IMR-90 (cell line): ENCODE measurements at places on chromosomes 16 and 17. TPM values are rescaled to one million over a fixed set of nuclear protein-coding genes. Genes with fewer than 3 reads are reported as not detected.

GRCh38 chr16:3188925-3189825, 1.2 kb downstream of the OR1F1 start:
- H3K27me3 ChIP-seq = peaks cover 3% of the 10 kb centered on the region; the same call in 1 of the 2 replicates
- DNase-seq = peak; percentile 59
- no peaks in the 10 kb centered on the region for H3K36me3 ChIP-seq
- peak overlapping the region; percentile 14; the same call in 1 of the 2 replicates for H3K27ac ChIP-seq
- H3K4me3 ChIP-seq = peak overlapping the region; percentile 58

GRCh38 chr17:83106913-83107655, 27.7 kb downstream of the METRNL start:
- peaks cover 27% of the 10 kb centered on the region for H3K4me1 ChIP-seq
- no peak overlapping the region for H3K4me3 ChIP-seq
- no peak overlapping the region for H3K27ac ChIP-seq
- no peak for DNase-seq
- no peaks in the 10 kb centered on the region for H3K27me3 ChIP-seq

GRCh38 chr16:2477327-2477726, 2.4 kb downstream of the TBC1D24 start:
- no peak overlapping the region for H3K27ac ChIP-seq
- peaks cover 10% of the 10 kb centered on the region for H3K4me1 ChIP-seq
- no peaks in the 10 kb centered on the region for H3K36me3 ChIP-seq
- H3K4me3 ChIP-seq = no peak overlapping the region

DNA sequence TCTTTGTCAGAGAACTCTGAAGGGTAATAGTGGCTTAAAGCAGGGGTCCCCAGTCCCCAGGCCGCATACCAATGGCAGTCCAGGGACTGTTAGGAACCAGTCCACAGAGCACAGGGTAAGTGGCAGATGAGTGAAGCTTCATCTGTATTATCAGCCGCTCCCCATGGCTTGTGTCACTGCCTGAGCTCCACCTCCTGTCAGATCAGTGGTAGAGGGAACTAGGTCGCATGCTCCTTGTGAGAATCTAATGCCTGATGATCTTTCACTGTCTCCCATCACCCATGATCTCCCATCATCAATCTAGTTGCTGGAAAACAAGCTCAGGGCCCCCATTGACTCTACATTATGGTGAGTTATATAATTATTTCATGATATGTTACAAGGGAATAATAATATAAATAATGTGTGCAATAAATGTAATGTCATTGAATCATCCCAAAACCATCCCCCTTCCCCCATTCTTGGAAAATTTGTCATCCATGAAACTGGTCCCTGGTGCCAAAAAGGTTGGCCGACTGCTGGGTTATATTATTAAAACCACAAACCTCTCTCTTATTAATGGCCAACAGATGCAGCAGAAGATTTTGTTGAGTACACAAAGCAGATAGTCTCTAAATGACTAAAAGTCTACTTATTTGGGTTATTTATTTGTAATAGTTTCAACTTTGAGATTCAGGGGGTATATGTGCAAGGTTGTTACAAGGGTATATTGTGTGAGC, 782.7 kb downstream of the CDH11 start:
- DNase-seq = peak; percentile 79
- H3K27ac ChIP-seq = no peak overlapping the region
- no peaks in the 10 kb centered on the region for H3K36me3 ChIP-seq
- no peak overlapping the region for H3K4me3 ChIP-seq
- no peaks in the 10 kb centered on the region for H3K27me3 ChIP-seq

DNA sequence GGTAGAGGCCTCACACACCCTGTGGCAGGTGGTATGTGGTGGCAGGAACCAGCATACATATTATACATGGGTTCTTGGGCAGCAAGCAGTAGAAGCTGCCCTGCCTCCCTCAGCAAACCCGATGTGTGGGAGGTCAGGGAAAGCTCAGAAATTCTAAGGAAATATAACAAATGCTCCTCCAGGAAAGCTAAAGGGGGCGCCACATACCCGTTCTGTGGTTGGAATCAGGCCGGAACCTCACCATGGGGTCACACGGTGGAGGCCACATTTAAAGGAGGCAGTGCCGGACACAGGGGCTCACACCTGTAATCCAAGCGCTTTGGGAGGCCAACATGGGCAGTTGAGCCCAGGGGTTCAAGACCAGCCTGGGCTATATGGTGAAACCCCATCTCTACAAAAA, 12.4 kb upstream of the KATNB1 start:
- peaks cover 13% of the 10 kb centered on the region for H3K27me3 ChIP-seq
- DNase-seq = no peak
- H3K27ac ChIP-seq = no peak overlapping the region

DNA sequence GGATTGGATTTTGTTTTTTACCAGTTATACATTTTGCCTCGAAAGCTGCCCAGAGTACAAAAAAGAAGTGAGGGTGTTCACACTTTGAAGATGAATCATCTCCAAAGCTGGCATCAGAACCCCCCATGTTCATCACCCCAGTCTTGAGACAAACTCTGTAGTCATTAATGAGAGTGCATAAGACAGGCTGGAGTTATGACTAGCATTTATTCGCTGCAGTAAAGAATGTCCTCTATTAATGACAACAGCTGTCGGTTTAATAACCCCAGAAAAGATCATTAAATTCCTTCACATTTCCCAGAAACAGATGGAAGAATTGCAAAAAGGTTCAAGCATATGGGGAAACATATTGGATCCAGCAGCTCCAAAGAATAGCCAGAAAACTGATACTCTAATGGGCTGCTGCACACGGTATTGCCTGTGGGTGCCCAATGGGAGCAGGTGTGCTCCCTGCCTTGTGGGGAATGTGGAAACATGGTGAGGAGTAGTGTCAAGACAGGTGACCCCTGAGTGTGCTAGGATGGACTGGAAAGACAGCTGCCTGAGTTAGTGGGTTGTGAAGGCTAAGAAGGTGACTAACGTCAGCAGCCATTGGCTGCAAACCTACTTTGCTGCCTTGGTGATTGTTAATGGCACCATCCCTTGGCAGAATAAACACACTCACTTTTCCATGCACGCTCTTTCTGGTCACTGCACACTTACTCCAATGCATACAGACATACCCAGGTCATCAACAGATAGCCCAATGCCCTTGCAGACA, 81.9 kb downstream of the AIPL1 start:
- H3K27ac ChIP-seq = no peak overlapping the region
- H3K27me3 ChIP-seq = no peaks in the 10 kb centered on the region
- DNase-seq = no peak
- H3K4me3 ChIP-seq = no peak overlapping the region
- H3K4me1 ChIP-seq = no peaks in the 10 kb centered on the region

- DNase-seq = no peak
- H3K36me3 ChIP-seq = no peaks in the 10 kb centered on the region
- H3K4me3 ChIP-seq = no peak overlapping the region
- H3K27ac ChIP-seq = no peak overlapping the region
- H3K4me1 ChIP-seq = no peaks in the 10 kb centered on the region; the same call in 1 of the 2 replicates
- H3K27me3 ChIP-seq = peaks cover 4% of the 10 kb centered on the region; the same call in 1 of the 2 replicates
These were observed 529.0 kb upstream of the CDH5 start for GRCh38 chr16:65837464-65837863.

DNA sequence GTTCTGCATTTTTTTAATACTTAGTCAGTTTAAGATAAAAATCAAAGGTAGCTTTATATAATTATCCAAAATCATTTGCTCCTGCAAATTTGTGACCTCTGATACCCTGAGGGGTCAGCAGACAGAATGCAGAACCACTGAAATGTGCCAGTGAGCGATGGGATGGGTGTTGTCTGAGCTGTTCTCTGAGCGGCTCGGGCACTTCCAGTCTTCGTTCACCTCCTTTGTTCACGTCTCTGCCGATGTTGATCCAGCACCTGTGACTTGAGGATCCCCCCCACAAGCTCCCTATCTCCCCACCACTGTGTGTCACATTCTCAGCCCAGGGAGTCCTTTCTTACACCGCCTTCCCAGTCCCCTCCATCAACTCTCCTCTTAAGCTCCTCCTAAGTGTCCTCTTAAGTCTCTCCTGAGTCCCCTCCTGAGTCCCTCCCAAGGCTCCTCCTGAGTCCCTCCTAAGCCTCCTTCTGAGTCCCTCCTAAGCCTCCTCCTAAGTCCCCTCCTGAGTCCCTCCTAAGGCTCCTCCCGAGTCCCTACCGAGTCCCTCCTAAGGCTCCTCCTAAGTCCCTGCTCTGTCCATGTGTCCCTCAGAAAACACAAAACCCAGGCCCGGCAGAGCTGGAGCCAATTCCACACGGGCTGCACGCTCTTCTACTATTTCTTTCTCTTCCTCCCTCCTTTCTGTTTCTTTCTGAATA, 47.5 kb downstream of the RNF213 start:
- no peak overlapping the region for H3K27ac ChIP-seq
- no peaks in the 10 kb centered on the region for H3K4me1 ChIP-seq

GRCh38 chr17:81558941-81559806, 7.0 kb upstream of the FAAP100 start:
- DNase-seq = no peak
- H3K27me3 ChIP-seq = no peaks in the 10 kb centered on the region
- no peak overlapping the region for H3K27ac ChIP-seq

- DNase-seq = no peak
- H3K4me1 ChIP-seq = no peaks in the 10 kb centered on the region
- no peaks in the 10 kb centered on the region for H3K36me3 ChIP-seq
- no peak overlapping the region for H3K4me3 ChIP-seq
These were observed 37.4 kb upstream of the CCL1 start for GRCh38 chr17:34400301-34400931.

RAB40C gene
- 13.7 and 15.3 TPM in 2 replicates for polyA plus RNA-seq

ZG16 gene
- polyA plus RNA-seq = not detected in 2 replicates

ST6GALNAC2 gene
- polyA plus RNA-seq = 0.10 TPM in 1 of 2 replicates, not detected in the other

FGF11 gene
- polyA plus RNA-seq = 0.99 and 1.1 TPM in 2 replicates

RUNDC3A gene
- polyA plus RNA-seq = 0.07 and 0.34 TPM in 2 replicates
